ENCODE measurements at places on chromosomes 1 and 21. TPM values are rescaled to one million over a fixed set of nuclear protein-coding genes. Genes with fewer than 3 reads are reported as not detected.

Gene CFHR1
- total RNA-seq = not detected

Gene CD53
- total RNA-seq = not detected

Gene CTXND2
- total RNA-seq = not detected

Gene RGS13
- total RNA-seq = not detected

Gene TMEM222
- 23.9 TPM for total RNA-seq

Gene PTPN7
- 0.27 TPM for total RNA-seq

Gene DNAJC28
- 2.3 TPM for total RNA-seq

Gene COL9A2
- total RNA-seq = 0.53 TPM

Gene DCDC2B
- total RNA-seq = not detected

Gene CD2
- not detected for total RNA-seq

Gene TMEM200B
- 0.66 TPM for total RNA-seq

Gene TNNI3K
- not detected for total RNA-seq

Gene OR2L13
- total RNA-seq = not detected

Gene PIK3R3
- total RNA-seq = 13.7 TPM

Gene AK5
- 8.2 TPM for total RNA-seq

Gene KIF2C
- 38.6 TPM for total RNA-seq

Gene PCNX2
- 9.1 TPM for total RNA-seq

Gene UBR4
- 178 TPM for total RNA-seq

Gene OR10Z1
- total RNA-seq = not detected

Gene LTN1
- total RNA-seq = 50.5 TPM

Gene NHLH1
- total RNA-seq = not detected

Gene RUNX3
- total RNA-seq = not detected

Gene BACE2
- total RNA-seq = 143 TPM

Gene MXRA8
- 1.2 TPM for total RNA-seq

Gene LORICRIN
- total RNA-seq = not detected

Gene HPCAL4
- not detected for total RNA-seq
